ENCODE measurements at places on chromosomes 2 and 18.

- DNase-seq, result no peak
Measured at GRCh38 chr2:38409156-38410102, 32.4 kb upstream of the ATL2 start.

DNA sequence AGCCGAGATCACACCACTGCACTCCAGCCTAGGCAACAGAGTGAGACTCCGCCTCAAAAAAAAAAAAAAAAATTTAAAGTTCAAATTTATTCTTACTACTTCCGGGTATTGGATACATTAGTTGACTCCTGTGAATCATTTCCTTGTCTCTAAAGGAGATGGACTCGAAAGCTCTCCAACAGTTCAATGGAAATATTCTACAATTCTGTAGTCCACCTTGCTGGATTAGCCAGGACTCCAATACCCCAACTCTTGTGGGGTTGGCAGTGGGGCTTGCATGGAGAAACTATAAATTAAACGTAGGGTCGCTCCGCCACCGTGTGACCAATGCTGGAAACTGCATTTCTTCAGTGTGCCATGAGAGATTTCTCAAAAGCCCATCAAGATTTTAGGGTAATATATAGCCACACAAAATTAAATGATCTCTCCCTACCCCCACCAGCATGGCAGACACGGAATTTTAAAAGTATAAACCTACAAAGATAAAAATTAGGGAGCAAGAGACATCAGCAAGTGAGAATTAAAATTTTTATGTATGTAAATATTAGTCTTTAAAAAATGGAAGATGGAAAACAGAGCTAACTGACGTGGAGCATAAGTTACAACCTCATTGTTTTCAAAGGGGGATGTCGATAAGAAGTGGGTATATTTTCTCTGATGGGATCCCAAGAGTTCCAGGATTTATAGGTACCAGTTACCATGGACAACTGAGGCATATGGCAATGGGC is 27.8 kb upstream of the GAREM2 start:
- DNase-seq, result peak; percentile 74

GRCh38 chr2:150526006-150526405 is 38.5 kb upstream of the RND3 start:
- no peak for DNase-seq

DNA sequence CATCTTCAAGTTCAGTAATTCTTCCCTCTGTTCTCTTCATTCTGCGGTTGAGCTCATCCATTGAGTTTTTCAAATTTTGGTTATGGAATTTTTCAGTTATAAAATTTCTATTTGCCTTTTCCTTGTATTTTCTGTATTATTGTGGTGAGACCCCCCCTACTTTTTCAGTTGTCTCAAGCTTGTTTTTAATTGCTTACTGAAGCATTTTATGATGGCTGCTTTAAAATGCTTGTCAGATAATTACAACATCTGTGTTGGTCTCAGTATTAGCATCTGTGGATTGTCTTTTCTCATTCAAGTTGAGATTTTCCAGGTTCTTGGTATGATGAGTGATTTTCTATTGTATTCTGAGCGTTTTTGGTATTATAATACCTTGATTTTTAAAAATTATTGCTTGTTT is 121.2 kb upstream of the REV1 start:
- DNase-seq, result no peak

- DNase-seq, result no peak
Measured at GRCh38 chr2:220614064-220614463, 958.0 kb downstream of the EPHA4 start.

- no peak for DNase-seq
Measured at GRCh38 chr2:1854729-1855547, 110.6 kb upstream of the PXDN start.

DNA sequence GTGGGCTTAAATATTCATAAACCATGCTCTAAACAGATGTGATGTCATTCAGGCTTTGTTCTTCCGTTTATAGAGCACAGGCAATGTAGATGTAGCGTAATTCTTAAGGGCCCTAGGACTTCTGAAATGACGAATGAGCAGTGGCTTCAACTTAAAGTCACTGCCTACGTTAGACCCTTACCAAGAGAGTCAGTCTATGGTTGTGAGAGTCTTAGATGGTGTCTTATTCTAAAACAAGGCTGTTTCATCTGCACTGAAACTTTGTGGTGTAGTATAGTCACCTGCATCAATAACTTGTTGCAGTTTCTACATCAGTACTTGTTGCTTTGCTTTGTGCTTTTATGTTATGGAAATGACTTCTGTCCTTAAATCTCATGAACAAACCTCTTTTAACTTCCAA is 56.0 kb downstream of the PIK3C3 start:
- no peak for DNase-seq

DNA sequence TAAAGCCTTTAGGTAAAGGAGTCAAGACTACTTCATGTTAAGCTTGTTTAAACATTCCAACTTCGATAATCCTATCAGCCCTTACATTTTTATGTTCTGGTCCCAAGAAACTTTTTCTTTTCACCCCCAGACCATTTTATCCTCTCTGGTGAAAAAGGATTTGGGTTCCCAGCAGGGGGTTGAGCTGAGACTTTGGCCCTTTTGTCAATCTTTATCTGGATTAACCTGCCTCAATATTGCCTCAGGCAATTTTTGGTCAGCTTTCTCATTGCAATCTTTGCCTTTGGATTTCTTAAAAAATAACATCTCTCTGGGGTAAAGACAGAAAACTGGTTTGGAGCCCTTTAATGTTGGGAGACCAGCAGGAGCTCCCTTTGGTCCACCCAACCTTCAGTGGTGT is 33.9 kb upstream of the CSRNP3 start:
- no peak for DNase-seq

- DNase-seq, result no peak
Measured at GRCh38 chr2:8343031-8343430, 338.8 kb upstream of the ID2 start.

DNA sequence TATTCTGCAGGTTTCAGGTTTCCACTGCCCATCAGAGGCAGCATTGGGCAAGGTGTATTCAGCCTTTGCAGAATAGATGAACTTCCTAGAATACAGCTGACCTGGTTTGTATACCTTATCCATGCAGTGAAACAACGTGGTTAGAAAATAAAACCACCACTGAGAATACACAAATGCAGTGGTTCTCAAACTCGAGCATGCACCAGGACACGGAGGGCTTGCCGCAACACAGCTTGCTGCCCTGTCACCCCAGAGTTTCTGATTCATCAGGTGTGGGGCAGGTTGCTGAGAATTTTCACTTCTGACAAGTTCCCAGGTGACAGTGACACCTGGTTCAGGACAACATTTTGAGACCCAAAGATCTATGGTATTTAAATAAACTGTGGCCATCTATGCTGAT is 23.4 kb upstream of the C1D start:
- no peak for DNase-seq

DNA sequence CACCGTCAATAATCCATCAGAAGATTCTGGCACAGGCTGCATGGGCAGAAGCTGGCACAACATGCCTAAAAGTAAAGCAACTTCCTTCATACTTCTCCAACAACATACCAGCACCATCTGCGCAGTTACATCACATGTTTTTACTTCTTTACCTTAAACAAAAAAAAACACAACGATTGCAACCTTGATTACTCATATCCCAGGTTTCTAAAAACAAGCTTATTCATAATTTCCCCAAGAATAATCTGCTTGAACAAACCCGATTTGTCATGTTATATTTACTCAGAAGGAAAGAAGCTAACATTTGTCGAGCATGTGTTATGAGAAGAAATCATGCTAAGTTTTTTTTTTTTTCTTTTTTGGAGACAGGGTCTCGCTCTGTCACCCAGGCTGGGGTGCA is 54.7 kb downstream of the THADA start:
- no peak for DNase-seq

DNA sequence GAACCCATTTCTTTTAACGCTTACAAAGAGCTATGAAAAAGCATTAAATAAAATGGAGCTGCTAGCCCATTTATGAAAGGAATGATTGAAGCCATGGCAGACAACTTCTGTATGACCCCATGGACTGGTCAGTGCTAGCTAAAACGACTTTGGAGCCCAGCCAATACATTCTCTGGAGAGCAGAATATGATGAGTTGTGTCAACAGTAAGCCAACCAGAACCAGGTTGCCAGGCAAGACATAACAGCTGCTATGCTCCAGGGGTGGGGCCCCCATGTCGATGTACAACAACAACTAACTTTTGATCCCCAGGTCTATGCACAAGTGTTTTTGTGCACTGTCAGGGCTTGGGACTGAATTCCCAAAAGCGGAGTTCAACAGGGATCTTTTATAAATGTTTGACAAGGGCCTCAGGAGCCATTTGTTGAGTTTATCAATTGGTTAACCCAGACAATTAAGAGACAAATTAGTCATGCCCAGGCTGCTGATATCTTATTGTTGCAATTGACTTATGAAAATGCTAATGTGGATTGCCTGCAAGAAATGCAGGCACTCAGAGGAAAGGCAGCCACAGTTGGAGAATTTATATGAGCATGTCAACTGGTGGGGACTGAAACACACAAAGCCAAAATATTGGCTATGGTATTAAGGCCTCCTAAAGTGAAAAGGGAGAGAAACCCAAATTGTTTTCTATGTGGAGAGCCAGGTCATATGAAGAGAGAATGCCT is 64.6 kb upstream of the MYO3B start:
- DNase-seq, result no peak

DNA sequence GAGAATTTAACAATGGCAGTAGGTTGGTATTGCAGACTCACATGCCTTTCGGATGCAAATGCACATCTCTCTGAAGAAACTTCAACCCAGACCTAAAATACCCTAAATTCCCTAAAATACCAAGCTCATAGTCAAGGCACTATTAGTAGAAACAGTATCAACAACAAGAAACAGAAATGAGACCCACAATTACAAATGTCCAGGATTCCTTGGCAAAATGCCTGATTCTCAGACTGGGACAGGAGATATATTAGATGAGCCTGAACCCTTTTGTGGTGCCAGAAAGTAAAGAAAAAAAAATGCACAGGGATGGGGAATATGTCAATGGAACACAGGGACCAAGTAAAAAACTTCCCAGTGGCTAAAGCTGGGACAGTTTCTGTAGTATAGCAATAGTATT is 77.2 kb downstream of the NAT8 start:
- DNase-seq, result no peak

DNA sequence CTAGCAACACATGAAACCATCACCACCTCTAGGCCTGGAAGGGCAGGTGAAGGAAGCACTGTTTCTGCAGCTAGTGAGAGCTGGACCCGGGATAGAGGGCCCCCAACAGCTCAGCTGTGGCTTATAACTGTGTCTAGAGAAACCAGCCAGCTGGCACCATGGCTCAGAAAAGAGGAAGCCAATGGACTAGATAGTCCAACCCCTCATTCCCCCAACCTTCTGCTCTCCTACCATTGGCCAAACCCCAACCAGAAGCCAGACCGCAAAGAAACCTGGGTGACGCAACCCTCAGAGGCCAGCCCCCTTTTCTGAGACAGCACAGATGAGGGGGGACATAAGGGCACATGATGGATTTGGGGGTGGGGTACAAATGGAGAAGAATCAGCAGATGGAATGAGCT is 24.3 kb downstream of the SMYD1 start:
- DNase-seq, result no peak

DNA sequence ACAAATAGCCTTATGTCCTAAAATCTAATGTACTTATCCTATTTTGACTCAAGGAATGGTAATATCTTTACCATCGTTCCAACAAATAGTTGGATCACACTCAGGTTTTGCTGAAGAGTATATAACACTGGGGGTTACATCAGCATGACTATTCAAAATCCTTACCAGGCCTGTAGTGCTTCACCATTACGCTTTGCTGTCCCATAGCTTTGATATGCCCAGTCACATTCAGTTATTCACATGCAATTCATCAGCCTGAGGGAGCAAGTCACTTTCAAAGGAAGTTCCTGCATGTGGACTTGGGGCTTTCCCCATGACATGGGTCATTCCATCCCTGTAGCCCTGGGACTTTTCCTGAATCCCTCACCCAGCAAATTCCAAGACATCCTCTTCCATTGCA is 39.6 kb downstream of the FTCDNL1 start:
- DNase-seq, result no peak

DNA sequence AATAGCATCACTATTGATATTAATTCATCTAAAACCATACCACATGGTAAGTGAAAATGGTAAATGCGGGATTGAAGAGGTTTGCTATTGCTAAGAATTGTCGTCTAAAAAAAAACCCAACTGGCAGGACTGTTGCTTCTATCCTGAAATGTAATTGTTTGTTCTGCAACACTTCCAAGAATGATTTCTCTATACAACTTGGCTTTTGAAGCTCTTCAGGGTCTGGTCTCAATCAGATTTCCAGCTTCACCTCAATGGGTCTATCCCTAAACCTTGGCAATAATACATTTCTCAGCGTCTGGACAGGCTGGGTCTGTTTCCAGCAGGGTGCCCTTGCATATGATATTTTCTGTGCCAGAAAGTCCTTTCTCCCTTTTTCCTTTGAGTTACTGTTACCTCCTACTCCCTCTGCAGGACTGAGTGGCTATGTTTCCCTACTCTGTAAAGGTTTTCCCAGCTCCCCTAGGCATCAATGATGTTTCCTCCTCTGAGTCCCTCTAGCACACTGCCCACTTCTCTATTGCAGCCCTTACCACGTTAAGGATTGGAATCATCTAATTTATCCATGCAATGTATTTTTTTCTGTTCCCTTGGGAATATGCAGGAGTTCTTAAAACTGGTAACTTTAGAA is 118.2 kb upstream of the REV1 start:
- no peak for DNase-seq

DNA sequence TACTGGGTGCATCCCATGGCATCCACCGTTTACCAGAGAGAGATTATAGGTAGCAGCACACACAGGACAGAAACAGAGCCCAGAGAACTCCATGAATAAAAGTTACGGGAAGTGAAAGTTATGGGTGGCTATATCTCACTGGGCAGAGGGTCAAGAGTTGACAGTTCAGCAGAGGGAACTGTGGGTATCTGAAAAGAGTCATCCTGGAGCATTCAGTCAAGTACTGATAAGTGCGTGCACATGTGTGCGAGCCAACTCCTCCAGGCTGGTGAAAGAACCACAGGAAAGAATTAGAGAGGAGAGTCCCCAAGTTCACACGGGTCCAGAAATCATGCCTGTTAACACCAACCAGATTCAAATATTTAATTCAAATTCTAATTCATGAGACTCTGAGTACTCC is 1588.2 kb downstream of the LRP1B start:
- DNase-seq, result no peak

DNA sequence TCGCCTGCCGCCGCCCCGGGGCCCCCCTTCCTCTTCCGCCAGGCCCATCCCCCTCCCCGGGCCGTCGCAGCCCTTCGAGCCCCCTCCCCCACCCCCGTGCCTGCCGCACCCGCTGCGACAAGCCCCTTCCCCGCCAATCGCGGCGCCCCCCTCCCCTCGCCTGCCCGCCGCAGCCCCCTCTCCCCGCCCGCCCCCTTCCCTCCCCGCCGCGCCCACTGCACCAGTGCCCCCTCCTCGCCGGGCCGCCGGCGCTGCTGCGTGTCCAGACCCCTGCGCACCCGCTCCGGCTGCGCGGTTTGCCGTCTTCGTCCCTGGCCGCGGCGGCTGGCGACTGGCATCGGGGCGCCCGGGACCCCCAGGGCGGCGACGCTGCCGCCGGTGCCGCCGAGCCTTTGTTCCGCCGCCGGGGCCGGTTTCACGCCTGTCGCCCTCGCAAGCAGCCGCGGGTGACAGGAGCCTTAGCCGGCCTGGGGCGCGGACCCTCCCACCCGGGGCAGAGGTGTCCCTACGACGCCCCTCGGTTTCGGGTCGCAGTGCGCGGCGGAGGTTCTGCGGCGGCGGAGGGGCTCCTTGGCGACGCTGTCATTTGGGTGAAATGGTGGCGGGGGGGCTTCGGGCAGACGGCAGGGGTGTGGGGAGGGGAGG is 18.1 kb downstream of the GPC1 start:
- DNase-seq, result no peak
